Muscle of leg (tissue), 16 donors: ENCODE measurements at places on chromosomes 7 and 10. TPM values are rescaled to one million over a fixed set of nuclear protein-coding genes. Genes with fewer than 3 reads are reported as not detected.

GRCh38 chr10:89648074-89648473 is 3.0 kb upstream of the PANK1 start:
- no peak overlapping the region for H3K4me3 ChIP-seq
- no peaks in the 10 kb centered on the region for H3K36me3 ChIP-seq
- H3K27ac ChIP-seq = no peak overlapping the region
- H3K4me1 ChIP-seq = peaks cover 15% of the 10 kb centered on the region
- H3K27me3 ChIP-seq = no peaks in the 10 kb centered on the region

DNA sequence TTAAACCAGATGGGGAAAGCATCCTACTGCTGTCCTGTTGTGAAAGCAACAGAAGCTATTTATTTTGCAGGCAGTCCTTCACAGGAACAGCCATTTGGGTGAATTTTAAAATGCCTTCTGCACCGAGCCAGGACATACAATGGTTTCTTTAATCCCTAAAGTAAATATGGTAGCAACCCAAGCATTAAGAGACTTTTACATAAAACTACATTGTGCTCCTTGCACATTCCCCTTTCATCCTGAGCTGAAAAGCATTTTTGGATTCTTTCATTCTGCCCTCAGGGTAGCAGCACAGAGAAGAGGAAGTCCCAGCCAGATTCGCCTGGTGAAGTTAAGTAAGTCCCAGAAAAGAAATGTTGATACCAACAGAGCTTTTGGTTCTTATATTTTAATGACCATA is 84.0 kb upstream of the FAM3C start:
- H3K27ac ChIP-seq = no peak overlapping the region
- H3K4me1 ChIP-seq = no peaks in the 10 kb centered on the region
- H3K4me3 ChIP-seq = no peak overlapping the region

HOXA9 gene
- total RNA-seq = 16.6 TPM

DNA sequence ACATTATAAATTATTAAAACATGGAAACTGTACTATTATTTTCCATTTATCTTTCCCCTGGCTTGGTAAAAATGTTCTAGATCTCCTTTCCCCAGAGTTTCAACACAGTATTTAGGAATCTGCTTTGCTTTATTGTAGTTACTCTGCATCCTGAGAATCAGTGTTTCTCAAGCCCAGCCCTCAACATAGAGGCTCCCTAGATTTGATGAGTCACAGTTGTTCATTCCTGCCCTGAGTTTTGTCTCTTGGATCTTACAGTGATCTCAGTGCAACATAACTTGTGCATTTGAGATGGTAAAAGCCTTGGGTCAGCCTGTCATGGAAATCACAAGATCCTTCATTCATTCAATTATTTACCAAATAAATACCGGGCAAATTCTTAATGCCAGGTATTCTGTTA is 63.0 kb downstream of the VAX1 start:
- H3K4me3 ChIP-seq = no peak overlapping the region
- no peak for DNase-seq
- H3K27ac ChIP-seq = no peak overlapping the region
- no peaks in the 10 kb centered on the region for H3K4me1 ChIP-seq
- H3K36me3 ChIP-seq = no peaks in the 10 kb centered on the region

GRCh38 chr10:115762029-115762428 is 511.0 kb downstream of the GFRA1 start:
- H3K36me3 ChIP-seq = no peaks in the 10 kb centered on the region
- no peaks in the 10 kb centered on the region for H3K4me1 ChIP-seq
- H3K27ac ChIP-seq = peak overlapping the region; percentile 40
- peak; percentile 90 for DNase-seq
- no peak overlapping the region for H3K4me3 ChIP-seq

DNA sequence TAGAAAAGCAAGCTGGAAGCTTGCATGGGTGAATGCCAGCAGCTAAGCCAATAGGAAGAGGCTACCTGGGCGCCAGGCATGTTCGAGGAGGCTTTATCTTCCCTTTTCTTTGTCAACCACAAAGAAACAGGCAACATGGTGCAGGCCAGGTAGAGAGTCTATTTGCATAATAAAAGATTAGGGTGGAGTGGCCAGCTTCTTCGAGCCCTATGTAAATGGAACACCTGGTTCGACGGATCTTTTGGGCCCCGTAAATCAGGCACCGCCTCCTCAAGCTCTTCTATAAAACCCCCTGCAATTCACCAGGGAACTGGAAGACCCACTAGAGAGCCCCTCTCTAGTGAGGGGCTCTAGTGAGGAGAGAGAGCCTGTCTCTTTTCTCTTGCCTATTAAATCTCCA is 1106.2 kb upstream of the CELF2 start:
- H3K27ac ChIP-seq = no peak overlapping the region
- peaks cover 2% of the 10 kb centered on the region for H3K4me1 ChIP-seq
- no peaks in the 10 kb centered on the region for H3K36me3 ChIP-seq

GRCh38 chr10:36703179-36703578 is 422.2 kb upstream of the ANKRD30A start:
- DNase-seq = peak; percentile 23
- no peaks in the 10 kb centered on the region for H3K27me3 ChIP-seq
- H3K4me1 ChIP-seq = no peaks in the 10 kb centered on the region
- H3K36me3 ChIP-seq = no peaks in the 10 kb centered on the region
- no peak overlapping the region for H3K4me3 ChIP-seq

DNA sequence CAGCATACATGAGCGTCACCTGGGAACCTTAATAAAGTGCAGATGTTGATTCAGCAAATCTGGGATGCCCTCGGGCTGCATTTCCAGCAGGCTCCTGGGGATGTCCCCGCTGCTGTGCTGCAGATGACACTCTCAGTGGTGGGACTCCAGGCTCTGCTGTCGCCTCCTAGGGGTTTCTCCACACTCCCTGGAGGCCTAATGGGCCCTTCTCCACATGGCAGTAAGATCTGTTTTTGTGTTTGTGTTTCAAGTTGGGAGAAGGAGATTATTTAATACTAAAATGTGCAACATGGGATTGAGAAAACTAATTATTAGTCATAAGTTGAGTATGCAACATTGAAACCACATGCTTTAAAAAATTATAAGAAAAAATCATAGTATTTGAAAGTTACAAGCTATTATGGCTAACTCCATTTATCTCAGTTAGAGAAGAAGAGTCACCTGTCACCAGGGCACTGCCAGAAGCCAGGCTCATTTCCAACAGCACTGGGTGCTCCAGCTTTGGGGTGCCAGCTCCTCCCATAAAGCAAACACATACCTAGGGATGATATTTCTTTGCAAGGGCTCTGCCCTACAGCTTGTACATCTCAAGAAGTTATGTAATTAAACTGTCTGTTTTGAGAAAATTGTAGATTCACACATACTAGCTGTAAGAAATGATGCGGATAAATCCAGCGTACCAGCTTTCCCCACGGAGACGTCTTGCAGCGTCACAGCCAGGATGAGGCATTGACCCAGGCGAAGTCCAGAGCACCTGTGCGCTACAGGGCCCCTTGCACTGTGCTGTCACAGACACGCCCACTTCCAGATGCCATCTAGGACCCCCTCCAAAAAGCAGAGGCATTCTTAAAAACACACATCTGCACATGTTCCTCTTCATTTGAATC is 106.4 kb downstream of the EGFR start:
- peaks cover 35% of the 10 kb centered on the region for H3K4me1 ChIP-seq
- no peaks in the 10 kb centered on the region for H3K36me3 ChIP-seq
- no peak for DNase-seq
- no peak overlapping the region for H3K27ac ChIP-seq
- H3K4me3 ChIP-seq = no peak overlapping the region

DNA sequence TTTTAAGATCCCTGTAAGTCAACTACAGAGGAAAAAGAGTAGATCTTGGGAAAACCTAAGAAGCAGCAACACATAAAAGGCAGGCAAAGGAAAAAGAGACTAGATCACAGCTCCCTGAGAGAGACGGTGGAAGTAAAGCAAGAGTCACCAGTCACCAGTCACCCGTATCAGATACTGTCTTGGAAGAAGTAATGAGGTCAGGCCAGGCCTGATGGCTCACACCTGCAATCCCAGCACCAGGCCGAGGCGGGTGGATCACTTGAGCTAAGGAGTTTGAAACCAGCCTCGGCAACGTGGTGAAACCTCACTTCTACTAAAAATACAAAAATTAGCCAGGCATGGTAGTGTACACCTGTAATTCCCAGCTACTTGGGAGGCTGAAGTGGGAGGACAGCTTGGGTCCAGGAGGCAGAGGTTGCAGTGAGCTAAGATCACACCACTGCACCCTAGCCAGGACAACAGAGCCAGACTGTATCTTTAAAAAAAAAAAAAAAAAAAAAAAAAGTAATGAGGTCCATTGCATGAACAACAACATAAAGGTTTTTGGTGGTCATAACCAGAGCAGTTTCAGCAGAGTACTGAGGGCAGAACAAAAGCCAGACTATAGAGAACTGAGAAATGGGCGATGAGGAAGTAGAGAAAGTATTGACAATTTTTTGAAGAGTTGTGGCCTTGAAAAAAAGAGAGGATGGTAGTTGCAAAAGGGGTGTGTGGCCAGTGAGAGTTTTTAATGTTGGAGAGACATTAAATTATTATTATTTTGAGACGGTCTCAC is 16.9 kb downstream of the ZNF713 start:
- no peaks in the 10 kb centered on the region for H3K27me3 ChIP-seq
- no peak for DNase-seq
- no peak overlapping the region for H3K4me3 ChIP-seq
- H3K4me1 ChIP-seq = no peaks in the 10 kb centered on the region
- H3K36me3 ChIP-seq = peaks cover 13% of the 10 kb centered on the region
